ENCODE measurements at places on chromosomes 1 and 21. TPM values are rescaled to one million over a fixed set of nuclear protein-coding genes. Genes with fewer than 3 reads are reported as not detected.
A peak's percentile ranks its signal among the peaks of the same experiment; 100 is the strongest.

GRCh38 chr21:41921021-41921420 lies 32.8 kb downstream of the C2CD2 start:
- peaks cover 14% of the 10 kb centered on the region for H3K4me1 ChIP-seq
- H3K27me3 ChIP-seq, result peaks cover 10% of the 10 kb centered on the region
- no peak overlapping the region for H3K4me3 ChIP-seq
- H3K27ac ChIP-seq, result no peak overlapping the region
- H3K36me3 ChIP-seq, result peaks cover 38% of the 10 kb centered on the region

GRCh38 chr1:156055281-156056048 lies 883 bp downstream of the LAMTOR2 start:
- DNase-seq, result no peak
- H3K27ac ChIP-seq, result peak overlapping the region; percentile 66
- H3K36me3 ChIP-seq, result peaks cover 28% of the 10 kb centered on the region
- H3K27me3 ChIP-seq, result no peaks in the 10 kb centered on the region

- no peak overlapping the region for H3K4me3 ChIP-seq
- H3K27me3 ChIP-seq, result no peaks in the 10 kb centered on the region
- H3K36me3 ChIP-seq, result no peaks in the 10 kb centered on the region
- no peak overlapping the region for H3K27ac ChIP-seq
- no peak for DNase-seq
Measured at GRCh38 chr1:154714638-154715037, 106.7 kb upstream of the ADAR start.

The AMPD1 gene
- total RNA-seq, result not detected

The CYP4Z1 gene
- total RNA-seq, result not detected

The RNF223 gene
- total RNA-seq, result 5.9 TPM

All from stomach (tissue), 19 donors.